Stimulated activated CD8-positive, alpha-beta memory T cell treated with anti-CD3 and anti-CD28 coated beads, Interleukin-15, amount 100 ng/mL, for 4 hours (primary cell): ENCODE measurements at places on chromosomes 3 and 15.

DNA sequence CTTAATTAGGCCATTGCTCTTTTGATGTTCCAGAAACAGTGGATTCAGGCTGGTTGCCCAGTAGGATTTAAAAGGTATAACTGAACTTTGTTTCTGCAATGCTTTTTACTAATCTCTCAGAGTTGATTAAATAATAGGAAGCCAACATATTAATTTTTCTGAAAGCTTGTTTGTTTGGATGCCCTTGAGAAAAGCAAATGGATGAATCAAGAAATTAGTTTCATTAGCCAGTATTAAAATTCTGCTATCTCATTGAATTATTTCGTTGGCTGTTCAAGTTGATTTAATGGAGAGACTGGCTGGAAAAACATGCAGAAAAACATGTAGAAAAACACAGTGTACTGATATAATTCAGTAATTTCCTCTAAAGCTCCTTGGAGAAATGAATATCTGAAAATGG is 178.9 kb upstream of the THRB start:
- DNase-seq, result no peak

- no peak for DNase-seq
Measured at GRCh38 chr3:71645140-71645539, 61.6 kb upstream of the FOXP1 start.

- no peak for DNase-seq
Measured at GRCh38 chr3:163779396-163780344, 1298.6 kb downstream of the SI start.

DNA sequence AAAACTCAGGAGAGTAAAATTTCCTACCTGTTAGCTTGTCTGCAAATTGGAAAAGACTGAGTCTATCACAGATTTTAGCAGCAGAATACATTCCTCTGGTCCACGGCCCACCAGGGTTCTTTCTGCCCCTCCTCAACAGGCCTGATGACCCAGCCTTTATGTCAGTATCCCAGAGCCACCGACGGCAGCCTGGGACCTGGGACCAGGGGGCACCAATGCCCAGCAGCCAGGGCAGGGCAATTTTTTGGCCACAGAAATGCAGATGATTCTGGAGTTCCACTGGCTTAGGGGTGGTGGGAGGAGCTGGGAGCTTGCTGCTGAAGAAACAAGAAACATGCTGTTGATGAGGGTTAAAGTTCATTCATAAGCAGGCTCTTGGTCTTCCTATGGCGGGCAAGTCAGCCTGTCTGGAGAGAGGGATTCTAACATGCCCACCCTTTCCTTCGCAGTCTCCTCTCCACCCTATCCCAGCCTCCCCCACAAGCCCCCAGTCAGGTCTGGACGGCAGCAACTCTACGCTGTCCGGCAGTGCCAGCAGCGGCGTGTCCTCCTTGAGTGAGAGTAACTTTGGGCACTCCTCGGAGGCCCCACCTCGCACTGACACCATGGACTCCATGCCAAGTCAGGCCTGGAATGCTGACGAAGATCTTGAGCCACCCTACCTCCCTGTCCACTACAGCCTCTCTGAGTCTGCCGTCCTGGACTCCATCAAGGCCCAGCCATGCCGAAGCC is 4.3 kb upstream of the MANF start:
- DNase-seq, result no peak

GRCh38 chr15:47398594-47398993 is 318.7 kb upstream of the SEMA6D start:
- DNase-seq, result no peak

DNA sequence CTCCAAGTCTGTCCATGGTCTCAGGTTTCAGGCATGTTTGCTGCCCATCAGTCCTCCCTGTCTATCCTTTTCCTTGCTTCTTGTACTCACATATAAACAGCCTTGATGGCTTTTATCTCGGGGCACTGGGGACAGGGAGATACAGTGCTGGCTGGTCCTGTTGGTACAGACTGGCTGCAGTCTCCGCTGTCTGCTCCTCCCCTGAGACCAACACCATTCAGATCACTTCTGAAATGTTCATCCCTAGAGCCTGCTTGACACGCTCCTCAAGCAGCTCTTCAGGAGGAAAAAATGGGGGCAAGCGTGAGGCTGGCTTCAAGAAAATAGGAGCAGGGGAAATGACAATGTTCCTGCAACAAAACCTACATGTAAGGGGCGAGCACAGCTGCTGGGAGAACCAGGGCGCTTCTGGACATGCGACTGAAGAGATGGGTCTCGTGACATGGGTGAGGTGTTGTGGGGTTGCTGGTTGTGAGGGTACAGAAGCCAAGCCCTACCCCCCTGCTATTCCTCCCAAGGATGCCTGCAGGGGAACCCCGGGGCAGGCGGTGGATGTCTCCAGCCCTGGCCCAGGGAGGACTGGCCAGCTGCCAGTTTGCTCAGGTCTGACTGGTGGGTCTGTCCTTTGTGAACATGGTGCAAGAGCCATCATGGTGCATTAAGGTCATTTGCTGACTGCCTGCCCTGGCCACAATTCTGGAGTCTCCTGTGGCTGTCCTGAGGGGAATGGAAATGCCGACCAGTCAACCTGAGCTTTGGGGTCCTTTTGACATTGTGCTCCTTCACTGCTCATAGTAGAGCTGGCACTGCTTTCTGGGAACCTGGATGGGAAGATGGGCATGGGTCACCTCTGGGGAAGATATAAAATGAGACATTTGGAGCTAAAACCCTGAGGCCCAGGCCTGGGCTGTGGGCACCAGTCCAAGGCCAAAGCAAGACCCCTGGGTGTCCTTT is 40.1 kb downstream of the KY start:
- DNase-seq, result no peak

DNA sequence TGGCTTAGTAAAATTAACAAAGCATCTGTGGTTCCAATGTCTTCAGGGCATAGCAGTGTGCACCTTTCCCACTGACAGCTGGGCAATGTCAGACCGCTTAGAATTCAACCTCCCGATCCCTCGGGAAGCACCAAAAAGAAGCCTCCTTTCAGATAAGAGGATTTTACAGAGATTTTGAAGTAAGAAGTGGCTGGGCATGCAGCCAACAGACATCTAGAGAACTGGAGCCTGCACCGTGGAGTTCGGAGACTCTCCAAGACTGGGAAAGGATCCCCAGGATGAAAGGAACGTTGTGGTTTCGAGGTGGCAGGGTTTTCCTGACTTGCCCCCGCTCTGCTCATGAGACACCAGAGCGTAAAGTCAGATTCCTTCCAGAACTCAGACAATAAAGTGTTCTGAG is 5.3 kb downstream of the FAM174B start:
- DNase-seq, result no peak

GRCh38 chr3:36540888-36541518 is 160.7 kb downstream of the STAC start:
- DNase-seq, result no peak

- no peak for DNase-seq
Measured at GRCh38 chr3:60384341-60384740, 866.9 kb downstream of the FHIT start.

GRCh38 chr3:158918008-158918407 is 116.2 kb downstream of the MFSD1 start:
- no peak for DNase-seq

- DNase-seq, result no peak
Measured at GRCh38 chr15:79930516-79930915, 33.7 kb upstream of the MTHFS start.

- DNase-seq, result no peak
Measured at GRCh38 chr15:31489801-31490646, 163.4 kb downstream of the KLF13 start.

GRCh38 chr15:97502038-97502437 is 458.5 kb upstream of the ARRDC4 start:
- DNase-seq, result no peak

DNA sequence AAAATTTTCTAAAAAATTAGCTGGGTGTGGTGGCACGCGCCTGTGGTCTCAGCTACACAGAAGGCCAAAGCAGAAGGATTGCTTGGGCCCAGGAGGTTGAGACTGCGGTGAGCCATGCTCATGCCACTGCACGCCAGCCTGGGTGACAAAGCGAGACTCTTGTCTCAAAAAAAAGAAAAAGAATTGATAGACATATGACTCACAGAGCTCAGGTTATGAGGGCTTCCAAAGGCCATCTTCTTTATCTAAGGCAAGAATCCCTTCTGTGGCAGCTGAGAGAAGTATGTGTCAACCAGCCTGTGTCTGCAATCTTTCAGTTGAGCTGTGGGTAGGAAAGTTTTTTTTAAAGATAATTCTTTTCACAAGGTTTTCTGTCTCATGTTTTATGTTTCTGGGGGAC is 53.9 kb downstream of the MRPS25 start:
- no peak for DNase-seq

DNA sequence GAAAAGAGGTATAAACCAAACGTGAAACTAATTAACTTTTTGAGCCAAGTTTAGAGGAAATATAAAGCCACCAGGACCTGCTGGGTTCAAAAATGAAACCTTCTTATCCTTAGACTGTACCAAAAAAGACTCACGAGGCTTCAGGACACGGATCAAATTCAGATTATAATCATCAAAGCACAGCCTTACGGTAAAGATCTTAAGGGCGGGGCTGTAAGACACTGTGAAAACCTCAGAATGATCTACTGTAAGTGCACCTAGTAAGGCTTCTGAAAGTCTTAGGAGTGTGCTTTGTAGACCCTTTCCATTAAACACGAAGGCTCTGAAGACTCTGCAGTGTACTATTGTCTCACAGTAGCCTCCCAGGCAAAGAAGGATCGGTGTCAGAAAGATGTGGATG is 26.8 kb downstream of the TARS3 start:
- no peak for DNase-seq

DNA sequence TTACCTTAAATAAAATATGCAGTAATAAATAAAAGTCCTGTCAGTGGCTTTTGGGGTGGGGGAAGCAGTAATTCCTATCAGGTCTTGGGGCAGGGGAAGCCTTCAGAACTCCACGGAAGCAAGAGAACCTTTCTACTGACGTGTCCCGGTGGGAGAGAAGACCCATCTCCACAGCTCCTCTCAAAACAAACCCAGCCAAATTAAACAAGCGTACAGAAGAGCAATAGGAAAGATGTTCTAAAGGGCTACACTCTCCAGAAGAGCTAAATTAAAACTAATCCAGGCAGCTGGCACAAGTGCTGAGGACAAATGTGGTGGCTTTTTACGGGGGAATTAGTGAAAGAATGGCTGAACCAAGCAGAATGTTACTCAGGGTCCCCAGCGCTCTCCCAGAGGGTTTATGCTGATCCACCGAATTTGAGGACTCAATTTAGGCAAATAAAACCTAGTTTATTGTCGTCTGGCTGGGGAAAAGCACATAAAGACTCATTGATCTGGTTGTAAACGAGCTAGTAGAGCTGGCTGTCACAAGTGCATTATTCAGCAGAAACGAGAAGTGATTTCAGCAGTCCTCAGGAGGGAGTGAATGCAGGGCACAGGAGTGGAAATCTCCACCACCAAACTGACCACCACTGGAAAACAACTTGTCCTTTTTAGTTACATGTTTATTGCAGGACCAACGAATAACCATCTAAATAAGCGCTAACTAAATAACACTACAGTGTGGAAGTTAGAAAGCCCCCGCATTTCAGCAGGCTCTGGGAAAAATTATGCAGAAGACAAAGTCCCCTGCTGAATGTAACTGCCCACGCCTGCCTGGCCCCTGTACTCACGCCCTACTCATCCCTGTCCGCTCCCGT is 13.5 kb downstream of the BFSP2 start:
- DNase-seq, result no peak

GRCh38 chr3:196238612-196239560 is 22.6 kb downstream of the SLC51A start:
- no peak for DNase-seq
